ENCODE measurements at places on chromosomes 16 and 17.

DNA sequence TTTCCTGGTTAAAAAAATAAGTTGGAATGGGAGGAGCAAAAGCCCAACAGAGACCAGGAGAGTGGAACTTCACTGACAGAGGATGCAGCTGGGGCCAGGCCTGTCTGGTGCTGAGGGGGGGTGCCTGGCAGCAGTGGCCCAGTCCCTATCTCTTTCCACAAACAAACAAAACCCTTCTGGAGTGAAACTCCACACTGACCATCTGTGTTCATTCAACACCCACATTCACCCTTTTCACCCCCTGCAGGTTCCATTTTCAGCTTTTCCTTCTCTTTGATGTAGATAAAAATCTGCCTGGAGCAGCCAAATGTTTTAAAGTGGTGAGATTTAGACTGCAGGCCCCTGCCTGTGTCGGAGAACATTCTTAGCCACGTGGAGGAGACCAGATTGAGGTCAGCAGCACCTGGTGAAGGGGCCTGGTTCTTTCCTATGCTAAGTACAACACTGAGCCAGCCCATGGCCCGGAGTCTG is 161.4 kb upstream of the CDH11 start:
- no peak for DNase-seq

- no peak for DNase-seq
Observed at GRCh38 chr16:10740845-10741208, 2.8 kb upstream of the NUBP1 start.

DNA sequence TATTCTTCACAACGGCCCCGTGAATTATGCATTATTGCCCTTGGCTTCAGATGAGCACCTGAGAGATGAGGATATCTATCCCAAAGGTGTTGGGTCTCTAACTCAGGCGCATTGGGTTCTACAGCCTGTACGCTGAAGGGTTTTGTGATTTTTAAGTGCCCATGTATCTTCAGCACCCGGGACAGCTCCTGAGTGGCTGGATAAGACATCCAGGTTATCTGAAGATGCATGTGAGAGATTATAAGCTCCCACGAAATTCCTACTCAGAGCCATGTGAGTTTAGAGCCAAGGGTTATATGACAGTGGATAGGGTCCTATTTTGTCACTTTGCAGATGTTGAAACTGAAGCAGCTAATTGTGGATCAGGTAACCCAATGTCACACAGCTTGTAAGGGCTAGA is 612.3 kb upstream of the EEF2KMT start:
- no peak for DNase-seq

DNA sequence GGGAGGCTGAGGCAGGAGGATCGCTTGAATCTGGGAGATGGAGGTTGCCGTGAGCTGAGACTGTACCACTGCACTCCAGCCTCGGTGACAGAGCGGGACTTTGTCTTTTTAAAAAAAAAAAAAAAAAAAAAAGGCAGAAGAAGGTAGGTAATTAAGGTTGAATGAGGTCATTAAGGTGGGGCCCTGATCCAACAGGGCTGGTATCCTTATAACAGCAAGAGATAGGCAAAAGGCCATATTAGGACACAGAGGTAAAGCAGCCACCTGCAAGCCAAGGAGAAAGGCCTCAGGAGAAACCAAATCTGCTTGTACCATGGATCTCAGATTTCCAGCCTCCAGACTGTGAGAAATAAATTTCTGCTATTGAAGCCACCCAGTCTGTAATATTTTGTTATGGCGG is 60.3 kb downstream of the SPAG9 start:
- DNase-seq = no peak

DNA sequence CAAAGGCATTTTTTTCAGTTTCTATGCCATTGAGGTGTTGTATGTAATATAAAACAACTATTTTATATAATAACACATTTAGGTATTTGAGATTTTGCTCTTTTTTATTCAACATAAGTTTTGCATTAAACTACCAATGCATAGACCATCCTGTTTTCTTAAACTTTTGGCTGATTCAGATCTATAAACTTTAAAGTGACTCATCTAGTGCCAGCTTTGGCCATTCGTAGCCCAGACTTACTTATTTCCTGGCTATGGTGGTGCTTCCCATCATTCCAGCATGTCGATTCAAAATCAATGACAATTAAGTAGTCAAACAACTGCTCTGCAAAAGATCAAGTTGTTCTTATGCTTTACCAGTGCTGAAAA is 3.1 kb downstream of the ERI2 start:
- no peak for DNase-seq

DNA sequence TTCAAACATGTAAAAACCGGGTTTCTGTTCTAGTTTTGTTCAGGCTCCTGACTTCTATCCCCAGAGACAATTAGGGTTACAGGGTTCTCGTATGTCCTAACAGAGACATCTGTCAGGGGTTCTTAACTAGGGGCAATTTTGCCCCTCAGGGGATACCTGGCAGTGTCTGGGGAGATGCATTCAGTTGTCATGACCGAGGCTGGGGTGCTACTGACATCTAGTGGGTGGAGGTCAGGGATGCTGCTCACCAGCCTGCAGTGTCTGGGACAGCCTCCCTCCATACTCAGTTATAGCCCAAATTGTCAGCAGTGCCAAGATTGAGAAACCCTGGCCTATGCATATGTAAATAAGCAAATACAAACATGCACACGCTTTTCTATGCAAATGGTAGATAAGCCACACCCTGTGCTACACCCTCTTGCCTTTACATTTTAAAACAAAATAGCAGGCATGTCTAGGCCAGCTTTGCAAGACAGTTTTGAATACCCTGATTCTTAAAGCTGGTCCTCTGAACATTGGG is 37.4 kb downstream of the CLEC16A start:
- no peak for DNase-seq

DNA sequence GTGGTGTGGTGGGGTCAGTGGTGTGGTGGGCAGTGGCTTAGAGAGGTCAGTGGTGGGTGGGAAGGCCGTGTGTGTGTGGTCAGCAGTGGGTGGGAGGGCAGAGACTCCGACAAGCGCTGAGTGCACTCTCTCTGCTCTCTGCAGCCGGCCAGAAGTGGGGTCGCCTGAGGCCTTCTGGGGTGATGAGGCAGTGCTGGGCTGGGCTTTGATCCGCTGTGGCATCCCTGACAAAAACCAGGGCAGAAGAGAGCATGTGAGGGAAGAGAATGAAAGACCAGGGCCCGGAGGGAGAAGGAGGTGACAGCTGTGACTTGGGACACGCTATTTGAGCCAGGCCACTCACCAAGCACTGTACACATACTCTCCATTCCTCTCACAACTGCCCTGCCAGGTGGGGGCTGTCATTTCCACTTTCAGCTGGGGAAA is 50.8 kb downstream of the NKD1 start:
- DNase-seq = no peak

- no peak for DNase-seq
Observed at GRCh38 chr16:31537362-31538242, 9.9 kb downstream of the AHSP start.

DNA sequence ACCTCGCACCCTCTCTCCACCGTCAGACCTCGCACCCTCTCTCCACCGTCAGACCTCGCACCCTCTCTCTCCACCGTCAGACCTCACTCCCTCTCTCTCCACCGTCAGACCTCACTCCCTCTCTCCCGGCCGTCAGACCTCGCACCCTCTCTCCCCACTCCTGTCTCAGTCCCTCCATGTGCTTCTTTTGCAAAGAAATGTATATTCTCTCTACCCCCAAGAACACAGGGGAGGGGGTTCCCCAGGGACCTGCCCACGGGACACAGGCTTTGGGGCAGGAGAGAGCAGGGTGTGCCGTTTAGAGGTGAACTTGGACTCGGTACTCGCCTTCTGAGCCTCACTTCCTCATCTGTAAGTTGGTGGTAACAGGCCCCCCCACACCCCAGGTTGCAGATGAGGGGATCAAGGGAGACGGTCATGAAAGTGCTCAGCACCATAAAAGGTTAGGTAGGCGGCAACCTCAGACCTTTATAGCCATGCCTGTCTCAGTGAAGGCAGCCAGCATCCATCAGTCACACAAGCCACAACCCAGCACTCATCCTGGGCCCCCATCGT is 63.7 kb downstream of the RPH3AL start:
- no peak for DNase-seq

GRCh38 chr16:50400967-50401348 is 32.2 kb upstream of the BRD7 start:
- DNase-seq = no peak

- no peak for DNase-seq
Observed at GRCh38 chr17:60091908-60092331, 13.2 kb upstream of the HEATR6 start.

GRCh38 chr16:30543067-30543466 is 8.4 kb upstream of the ZNF747 start:
- no peak for DNase-seq

- peak; percentile 63 for DNase-seq
Observed at GRCh38 chr17:41801374-41802271, 10.1 kb downstream of the P3H4 start.

DNA sequence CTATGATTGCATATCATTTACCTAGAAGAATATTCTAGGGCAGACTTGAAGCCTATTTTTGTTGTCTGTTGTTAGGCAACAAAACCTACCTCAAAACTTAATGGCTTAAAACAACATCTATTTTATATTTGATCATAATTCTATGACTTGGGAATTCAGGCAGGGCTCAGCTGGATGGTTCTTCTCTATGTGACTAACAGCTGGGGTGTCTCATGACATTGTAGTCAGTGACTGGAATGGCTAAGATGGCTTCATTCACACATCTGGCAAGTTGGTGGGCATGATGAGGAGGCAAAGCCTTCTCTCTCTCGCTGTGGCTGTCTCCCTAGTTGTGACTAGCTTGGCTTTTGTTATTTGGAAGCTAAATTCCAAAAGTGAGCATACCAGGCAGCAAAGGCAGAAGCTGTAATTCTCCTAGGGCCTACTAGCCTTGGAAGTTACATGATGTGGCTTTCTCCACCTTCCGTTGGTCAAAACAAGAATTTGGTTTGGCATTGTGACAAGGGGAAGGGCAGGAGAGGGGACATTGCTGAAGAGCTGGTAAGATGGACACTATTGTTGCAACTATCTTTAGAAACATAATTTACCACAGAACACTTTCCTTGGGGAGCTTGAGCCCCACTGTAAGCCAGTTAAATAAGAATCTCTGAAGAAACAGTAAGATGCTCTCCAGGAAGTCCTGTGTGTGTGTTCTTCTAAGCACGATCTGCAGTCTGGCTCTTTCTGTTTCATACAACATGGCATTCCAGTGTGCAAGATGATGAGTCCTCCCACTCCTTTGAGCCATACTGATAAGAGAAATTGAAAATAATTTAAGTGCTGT is 39.4 kb downstream of the ZNRF1 start:
- no peak for DNase-seq

DNA sequence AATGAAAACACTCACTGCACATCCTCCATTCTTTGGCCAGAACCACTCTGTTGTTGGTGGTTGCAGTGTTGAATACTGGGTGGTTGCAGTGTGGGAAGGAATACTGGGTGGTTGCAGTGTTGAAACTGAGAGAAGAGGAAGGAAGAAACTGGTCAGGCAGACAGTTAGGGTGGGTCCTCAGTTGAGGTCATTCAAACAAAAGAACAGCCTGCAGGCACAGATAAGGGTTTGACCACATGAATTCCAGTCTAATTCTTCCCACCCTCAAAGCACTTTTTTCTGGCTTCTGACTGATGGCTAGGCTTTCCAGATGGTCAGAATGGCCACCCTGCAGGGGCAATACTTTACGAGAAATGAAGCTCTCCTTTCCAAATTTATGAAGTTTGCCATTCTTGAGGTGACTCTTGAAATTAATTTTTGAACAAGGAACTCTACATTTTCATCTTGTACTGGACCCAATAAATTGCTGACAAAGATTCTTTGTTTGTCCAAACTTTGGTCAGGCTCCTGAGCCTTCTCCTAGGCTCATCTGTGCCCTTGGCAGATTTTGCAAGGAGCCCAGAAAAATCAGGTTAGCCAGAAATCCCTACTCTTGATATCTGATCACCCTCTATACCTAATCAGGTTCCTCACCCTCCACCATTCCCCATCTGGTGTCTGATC is 596.6 kb upstream of the CDH5 start:
- no peak for DNase-seq

DNA sequence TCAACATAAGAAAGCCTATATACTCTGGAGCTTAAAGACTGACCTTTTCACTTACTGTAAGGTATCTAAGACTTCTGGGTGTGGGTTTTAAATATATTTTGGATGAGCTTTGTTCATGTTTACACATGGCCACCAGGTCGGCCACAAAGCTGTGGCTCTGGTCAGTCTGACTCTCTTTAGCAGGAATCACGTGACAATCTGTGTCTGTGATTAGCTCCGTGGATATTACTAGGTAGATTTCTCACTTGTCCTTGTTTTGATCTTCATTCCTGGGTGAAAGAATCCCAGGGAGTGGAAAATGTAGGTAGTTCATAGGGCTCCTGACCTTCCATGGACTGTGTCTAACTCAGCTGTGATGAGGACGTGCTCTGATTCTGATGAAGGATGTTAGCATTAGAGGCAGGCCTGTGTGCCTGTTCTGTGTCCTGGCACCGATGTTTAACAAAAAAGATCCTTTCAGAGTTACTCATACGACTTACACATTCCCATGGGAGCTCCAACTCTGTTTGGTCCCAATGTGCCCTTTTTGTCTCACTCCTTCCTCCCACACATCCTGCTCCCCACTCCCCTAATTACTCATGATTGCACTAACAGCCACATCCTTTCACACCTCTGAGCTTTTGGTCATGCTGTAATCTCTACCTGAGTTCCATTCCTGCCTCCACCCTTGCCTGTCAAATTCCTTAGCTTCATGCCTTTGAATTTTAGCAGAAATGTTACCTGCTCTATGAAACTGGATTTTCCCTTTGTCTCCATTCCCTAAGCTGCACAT is 425.1 kb downstream of the MAF start:
- DNase-seq = no peak

DNA sequence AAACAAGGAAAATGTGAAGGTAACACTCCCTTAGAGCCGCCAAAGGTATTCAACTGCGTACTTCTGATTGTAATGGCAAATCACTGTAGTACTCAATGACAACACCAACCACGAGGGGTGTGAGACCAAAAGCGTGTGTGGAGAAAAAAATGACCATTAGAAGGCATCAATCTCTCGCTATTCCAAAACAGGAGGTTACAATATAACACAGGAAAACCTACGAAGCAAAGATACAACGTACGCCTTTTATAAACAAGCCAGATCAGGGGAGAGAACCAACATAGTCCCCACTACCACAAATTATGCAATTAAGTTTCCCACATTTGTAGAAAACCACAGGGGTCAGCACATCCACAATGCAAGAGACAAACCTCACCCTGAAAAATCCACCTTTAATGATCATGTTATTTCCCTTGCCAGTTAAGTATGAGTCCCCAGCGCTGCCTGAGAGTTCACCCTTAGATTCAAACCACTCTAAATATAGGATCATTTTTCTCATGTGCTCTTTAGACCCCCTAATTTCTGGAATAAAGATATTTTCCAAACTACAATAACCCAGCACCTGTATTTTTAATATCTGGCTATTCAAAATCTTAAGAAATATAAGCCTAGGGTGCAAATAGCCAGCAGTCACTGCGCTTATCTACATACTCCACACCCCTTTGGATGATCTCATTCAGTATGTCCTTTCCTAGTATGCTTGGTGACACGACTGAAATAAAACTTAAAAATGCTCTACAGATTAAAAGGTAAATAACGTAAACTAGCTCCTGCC is 12.4 kb downstream of the TEX14 start:
- no peak for DNase-seq

GRCh38 chr17:83065660-83066542 is 13.5 kb upstream of the METRNL start:
- DNase-seq = no peak

Data from stimulated activated CD8-positive, alpha-beta memory T cell treated with anti-CD3 and anti-CD28 coated beads, Interleukin-2, amount 100 ng/mL, for 48 hours (primary cell).